GF-D8 (cell line): ENCODE measurements at places on chromosomes 5 and 9.

DNA sequence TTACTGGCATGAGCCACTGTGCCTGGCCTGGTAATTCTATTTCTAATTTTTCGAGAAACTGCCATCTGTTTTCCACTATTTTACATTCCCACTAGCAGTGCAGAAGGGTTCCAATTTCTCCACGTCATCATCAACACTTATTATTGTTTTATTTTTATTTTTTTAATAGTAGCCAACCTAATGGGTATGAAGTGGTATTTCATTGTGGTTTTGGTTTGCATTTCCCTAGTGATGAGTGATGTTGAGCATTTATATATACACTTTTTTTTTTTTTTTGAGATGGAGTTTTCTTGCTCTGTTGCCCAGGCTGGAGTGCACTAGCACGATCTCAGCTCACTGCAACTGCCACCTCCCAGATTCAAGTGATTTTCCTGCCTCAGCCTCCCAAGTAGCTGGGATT is 28.3 kb downstream of the WWC1 start:
- no peak for DNase-seq

DNA sequence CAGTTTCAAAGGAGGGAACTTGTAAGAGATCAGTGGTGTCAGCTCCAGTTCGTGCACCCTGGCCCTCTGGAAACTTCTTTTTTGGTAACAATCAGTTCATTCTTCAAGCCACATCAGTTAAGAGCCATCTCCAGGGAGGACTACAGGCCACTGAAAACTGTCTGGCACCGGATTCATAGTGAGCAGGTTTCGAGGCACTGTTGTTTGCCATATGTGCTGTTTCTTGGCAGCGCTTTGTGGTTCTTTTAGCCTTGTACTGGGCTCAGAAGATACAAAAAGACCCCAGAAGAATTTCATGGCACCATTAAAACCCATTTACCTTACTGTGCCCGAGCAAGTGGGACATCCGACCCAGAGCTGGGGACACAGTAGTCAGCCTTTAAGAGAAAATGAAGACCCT is 68.5 kb downstream of the OTULIN start:
- DNase-seq: no peak

DNA sequence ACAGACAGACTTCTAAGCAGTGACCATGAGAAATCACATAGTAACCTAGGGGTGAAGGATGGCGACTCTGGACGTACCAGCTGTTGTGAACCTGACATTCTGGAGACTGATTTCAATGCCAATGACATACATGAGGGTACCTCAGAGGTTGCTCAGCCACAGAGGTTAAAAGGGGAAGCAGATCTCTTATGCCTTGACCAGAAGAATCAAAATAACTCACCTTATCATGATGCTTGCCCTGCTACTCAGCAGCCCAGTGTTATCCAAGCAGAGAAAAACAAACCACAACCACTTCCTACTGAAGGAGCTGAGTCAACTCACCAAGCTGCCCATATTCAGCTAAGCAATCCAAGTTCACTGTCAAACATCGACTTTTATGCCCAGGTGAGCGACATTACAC is 38.0 kb upstream of the CCDC152 start:
- no peak for DNase-seq

- DNase-seq: no peak
Observed at GRCh38 chr9:118109542-118109941, 405.3 kb downstream of the TLR4 start.

GRCh38 chr9:81489046-81489445 is 200.3 kb downstream of the TLE1 start:
- DNase-seq: no peak

- DNase-seq: no peak
Observed at GRCh38 chr5:147743012-147743411, 39.5 kb downstream of the JAKMIP2 start.
